ENCODE measurements at places on chromosomes 3 and 15.

- DNase-seq: no peak
These were observed 60.8 kb downstream of the ZNF609 start for GRCh38 chr15:64521201-64521600.

DNA sequence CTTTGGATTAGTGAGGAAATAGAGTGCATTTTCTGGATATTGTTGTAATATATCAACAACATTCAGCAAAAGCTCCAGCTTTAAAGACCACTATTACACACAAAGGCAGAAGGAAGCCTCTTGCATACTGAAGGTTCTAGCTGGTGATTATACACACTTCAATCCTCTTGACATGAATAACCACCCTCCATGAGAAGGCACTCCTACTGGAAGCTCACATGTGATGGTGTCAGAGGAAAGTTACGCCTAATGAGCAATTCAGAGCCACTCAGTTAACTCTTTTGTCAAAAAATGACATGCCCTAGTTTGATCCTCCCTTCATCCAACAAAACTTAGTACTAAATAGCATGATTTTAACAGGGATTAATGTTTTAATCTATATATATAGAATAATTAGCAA lies 124.6 kb upstream of the LYSMD4 start:
- no peak for DNase-seq

- DNase-seq: no peak
These were observed 1.4 kb downstream of the DLG1 start for GRCh38 chr3:197297002-197297401.

- no peak for DNase-seq
These were observed 170.7 kb downstream of the DIPK2A start for GRCh38 chr3:144142151-144142840.

DNA sequence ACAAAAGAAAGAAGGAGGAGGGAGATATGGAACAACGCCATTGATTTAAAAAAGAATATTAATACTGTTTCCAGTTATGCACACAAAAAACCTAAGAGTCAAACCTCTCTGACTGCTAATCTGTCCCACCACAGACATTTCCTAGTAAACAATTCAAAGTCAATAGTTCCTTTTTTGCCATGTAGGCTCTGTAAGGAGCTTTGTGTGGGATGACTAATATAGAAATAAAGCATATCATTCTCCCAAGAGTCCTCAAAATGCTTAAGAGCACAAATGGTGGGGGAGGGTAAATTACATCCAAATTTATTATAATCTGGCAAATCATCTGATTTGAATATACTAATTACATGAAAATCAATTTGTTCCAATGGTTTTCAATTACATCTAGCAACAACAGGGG lies 155.9 kb upstream of the CNTN4 start:
- DNase-seq: no peak

- no peak for DNase-seq
These were observed 352.8 kb upstream of the SEMA6D start for GRCh38 chr15:47364230-47365141.

DNA sequence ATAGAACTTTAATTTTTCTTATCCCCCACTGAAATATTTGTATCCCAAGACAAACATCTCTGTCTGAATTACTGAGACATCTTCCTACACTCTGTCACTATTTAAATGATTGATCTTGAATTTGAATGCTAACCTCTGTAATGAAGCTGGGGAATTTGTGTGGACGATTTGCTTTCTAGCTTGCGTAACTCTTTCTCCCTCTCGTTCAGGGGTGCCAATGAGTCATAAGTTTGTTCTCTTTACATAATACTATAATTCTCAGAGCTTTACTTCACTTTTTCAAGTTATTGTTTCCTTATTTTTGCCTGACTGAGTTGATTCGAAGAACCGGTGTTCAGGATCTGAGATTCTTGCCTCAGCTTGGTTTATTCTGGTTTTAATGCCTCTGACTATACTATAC lies 783.3 kb upstream of the CADM2 start:
- no peak for DNase-seq

DNA sequence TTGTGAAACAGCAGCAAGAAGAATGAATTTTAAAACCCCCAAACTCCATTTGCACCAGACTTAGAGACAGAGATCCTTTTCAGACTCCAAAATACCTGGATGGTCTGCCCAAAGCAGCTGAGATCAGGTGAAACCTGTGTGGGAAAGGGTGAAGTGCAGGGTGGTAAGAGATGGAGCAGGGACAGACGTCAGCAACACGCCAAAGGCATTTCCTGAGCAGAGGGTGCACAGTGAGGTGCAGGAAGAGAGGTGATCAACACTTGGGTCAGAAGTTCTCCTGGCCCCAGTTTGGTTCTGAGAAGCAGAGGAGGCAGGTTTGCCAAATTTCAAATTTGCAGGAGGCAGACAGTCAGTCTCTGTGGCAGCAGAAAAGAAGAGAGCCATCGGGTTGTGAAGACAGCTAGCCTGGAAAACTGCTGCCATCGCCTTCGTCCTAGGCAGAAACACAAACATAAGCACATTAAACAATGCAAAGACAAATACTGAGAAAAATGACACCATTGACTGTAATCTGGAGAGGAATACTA lies 9.8 kb downstream of the CCR4 start:
- no peak for DNase-seq

- peak; percentile 69 for DNase-seq
These were observed 5.5 kb downstream of the SMAD6 start for GRCh38 chr15:66707310-66708082.

DNA sequence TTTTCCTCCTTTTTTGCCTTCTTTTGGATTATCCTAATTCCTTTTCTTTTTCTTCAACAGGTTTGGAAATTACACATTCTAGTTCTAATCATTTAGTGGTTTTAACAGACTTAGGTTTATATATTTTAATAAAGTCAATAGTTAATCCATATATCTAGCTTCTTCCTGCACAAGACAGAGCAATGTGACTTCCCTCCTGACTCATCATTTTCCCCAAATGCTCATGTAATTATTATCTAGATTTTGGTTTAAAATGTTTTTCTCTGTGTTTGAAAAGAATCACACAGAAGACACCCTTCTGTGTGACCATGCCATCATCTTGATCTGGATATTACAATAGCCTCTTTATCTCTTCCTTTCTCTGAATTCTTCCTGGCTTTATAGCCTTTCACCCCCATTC lies 28.6 kb upstream of the SSR3 start:
- DNase-seq: no peak

DNA sequence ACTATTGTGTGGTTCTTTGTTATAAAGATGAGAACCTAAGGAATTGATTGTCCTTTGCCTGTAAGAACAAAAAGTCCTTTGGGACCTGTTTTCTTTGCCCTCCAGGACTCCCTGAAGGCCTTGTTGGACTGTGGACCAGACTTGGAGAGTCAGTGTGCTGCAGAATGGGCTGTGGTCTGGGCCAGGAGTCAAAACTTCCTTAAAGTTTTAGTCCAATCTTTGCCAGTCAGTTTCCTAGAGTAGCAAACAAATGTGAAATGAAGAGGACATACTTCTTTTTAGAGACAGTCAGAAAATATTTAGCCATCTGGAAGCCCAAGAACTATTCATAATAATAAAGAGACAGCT lies 45.4 kb downstream of the PDE8A start:
- DNase-seq: no peak

DNA sequence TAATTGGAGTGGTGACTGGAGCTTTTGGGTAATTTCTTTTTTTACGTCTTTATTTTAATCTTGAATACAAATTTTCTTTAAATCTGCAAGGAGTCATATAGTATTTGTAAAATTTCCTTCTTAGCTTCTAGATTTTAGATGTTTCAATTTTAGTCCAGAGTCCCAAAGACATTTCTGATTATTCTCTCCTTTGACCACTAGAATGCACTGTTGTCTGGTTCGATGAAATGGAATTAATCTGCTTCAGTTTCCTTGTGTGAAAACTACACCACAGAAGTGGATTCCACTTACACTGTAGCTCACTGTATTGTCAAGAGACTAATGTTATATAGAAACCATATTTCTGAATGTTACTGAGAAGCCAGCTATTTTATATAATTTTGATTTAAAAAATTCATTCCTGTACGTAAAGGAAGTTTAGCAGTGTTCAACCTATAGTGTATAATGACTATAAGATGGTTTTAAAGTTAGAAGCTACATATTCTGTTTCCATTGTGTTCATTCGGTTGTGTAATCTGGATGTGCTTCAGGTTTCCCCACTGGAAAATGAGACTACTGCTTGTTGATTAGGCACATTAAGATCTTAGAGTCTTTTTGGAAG lies 6.1 kb downstream of the GRAMD1C start:
- no peak for DNase-seq

DNA sequence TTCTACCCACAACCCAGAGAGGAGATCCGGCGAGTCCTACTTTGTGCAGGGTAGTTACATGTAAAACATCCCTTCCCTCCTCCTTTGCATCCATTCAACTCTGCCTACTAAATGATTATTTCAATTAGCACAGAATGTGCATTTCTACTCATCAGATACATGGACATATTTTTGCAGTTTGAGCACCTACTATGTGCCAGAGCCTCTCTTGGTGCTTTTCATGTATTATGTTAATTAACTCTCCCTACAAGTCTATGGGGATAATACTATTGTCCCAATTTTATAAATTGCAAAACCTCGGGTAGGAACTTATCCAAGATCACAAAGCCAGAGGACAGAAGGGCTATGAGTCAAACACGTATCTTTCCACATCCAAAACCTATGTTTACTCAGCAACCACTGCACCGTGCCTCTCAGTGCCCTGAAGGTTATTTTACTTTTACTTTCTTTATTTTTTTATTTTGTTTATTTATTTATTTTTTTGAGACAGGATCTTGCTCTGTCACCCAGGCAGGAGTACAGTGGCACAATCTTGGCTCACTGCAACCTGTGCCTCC lies 432.8 kb downstream of the MAGI1 start:
- no peak for DNase-seq

GRCh38 chr3:65402597-65402996 lies 636.1 kb downstream of the MAGI1 start:
- no peak for DNase-seq

GRCh38 chr15:53565721-53566120 lies 193.7 kb downstream of the WDR72 start:
- DNase-seq: no peak

DNA sequence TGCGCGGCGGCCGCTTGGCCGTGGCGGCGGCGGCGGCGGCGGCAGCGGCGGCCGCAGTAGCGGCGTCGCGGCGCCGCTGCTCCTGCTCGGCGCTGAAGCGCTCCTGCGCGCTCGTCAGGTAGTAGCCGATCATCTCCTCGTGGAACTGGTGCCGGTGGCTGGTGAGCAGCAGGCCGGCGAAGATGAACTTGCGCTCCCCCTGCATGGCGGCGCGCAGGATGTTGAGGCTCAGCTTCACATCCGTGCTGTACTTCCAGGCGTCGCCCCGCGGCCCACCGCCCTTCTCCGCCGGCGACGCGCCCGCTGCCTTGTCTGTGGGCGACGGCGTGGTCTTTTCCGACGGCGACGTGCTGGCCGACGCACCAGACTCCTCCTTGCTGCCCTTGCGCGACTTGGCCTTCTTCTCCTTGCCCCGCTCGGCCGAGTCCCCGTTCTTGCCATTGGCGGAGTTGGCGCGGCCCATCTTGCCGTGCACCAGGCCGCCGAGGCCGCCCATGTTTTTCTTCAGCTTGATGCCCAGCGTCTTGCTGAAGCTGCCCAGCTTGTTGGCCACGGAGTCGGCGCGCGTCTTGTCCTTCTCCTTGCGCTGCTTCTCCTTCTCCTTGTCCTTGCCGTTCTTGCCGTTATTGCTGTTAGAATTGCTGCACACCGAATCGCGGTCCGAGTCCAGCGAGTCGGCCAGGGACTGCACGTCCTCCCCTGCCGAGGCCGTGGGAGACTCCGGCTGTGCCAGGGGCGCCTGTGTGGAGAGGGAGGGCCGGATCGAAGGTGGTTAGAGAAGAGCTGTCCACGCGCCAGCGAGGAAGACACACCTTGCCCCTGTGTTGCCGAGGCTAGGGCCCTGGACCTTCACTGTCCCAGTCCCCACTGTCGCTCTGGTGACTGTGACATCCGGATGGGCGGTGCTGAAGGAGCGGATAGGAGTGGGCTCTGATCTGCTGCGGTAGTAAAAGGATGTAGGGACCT lies 157.6 kb downstream of the KLF13 start:
- peak; percentile 48 for DNase-seq

DNA sequence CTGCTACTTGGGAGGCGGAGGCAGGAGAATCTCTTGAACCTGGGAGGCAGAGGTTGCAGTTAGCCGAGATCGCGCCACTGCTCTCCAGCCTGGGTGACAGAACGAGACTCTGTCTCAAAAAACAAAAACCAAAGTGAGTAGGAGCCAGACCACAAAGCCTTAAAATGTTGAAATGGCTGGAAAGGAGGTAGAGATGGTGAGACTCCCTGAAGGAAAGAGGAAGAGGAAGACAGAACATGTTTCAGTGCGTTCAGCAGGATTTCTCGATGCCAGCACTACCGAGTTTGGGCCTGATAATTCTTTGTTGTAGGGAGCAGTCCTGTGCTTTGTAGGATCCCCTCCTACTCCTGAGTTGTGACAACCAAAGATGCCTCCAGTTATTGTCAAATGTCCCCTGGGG lies 189.9 kb downstream of the AKAP13 start:
- DNase-seq: no peak

GRCh38 chr3:126284258-126284904 lies 72.8 kb downstream of the KLF15 start:
- DNase-seq: no peak

DNA sequence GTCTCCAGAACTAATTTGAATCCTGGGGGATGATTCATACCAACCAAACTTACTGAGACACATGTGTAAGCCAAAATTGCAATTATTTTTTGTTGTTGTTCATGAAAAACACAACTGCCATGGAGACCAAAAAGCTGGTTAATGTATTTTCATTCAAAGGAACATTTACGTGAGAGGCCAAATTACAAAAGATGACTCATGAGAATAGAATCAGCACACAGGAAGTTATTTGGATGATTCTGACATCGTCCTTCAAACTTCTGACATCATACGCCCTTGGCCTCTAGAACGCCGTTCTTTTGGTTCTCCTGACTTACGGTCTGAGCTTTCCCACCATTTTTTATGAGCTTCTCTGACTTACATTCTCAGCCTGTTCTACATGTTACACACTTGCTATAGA lies 3.0 kb upstream of the ZNF280D start:
- no peak for DNase-seq

DNA sequence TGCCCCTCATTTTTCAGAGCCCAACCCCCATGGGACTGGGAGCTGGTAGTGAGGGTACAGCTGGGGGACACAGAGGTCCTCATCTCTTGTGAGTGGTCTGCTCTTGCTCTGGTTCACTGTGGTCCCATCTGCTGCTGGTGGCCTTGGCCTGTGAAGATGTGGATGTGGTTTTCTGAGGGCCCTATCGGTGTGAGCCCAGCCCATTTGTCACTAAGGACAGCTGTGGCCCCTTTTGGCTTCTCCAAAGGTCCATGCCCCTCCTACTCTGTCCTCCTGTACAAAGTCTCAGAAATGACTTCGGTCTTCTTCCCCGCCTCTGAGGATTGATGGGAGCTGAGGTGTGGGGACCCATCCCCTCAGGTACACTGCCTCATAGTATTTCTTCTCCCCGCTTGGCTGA lies 21.0 kb downstream of the LIPC start:
- DNase-seq: no peak

GRCh38 chr15:67678993-67679392 lies 136.5 kb downstream of the MAP2K5 start:
- no peak for DNase-seq

GRCh38 chr15:42804739-42805138 lies 67.8 kb upstream of the CDAN1 start:
- DNase-seq: no peak

All from WTC11 (cell line).